AG04450 (cell line): ENCODE measurements at places on chromosomes 7 and 10.
A peak's percentile ranks its signal among the peaks of the same experiment; 100 is the strongest.

- no peak for DNase-seq
These were observed 21.4 kb upstream of the ASZ1 start for GRCh38 chr7:117448655-117449054.

DNA sequence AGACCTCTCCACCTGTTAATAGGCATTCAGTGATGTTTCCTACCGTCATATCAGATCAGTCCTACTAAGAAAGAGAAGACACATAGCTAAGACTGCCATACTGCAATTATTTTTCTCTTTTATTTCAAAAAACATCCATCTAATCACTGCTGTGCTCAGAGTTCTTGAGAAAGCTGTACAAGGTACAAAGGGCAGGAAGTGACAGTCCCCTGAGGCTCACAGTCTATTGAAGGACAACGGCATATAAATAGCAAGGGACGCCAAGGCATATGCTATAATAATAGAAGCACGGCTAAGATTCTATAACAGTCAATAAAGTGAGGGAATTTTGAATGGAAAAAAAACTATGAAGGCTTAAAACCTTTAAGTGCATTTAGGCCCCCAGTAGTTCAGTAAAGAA is 415.3 kb upstream of the NRP1 start:
- DNase-seq: no peak

DNA sequence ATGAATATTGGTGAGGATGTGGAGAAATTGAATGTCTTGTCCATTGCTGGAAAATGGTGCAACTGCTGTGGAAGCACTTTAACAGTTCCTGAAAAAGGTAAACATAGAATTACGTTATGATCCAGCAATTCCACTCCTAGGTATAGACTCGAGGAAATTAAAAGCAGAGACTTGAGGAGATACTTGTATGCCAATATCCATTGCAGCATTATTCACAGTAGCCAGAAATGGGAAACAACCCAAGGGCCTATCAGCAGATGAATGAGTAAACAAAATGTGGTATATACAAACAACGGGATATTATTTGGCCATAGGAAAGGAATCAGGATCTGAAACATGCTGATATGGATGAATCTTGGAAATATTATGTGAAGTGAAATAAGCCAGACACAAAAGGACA is 32.5 kb upstream of the MTURN start:
- DNase-seq: no peak

DNA sequence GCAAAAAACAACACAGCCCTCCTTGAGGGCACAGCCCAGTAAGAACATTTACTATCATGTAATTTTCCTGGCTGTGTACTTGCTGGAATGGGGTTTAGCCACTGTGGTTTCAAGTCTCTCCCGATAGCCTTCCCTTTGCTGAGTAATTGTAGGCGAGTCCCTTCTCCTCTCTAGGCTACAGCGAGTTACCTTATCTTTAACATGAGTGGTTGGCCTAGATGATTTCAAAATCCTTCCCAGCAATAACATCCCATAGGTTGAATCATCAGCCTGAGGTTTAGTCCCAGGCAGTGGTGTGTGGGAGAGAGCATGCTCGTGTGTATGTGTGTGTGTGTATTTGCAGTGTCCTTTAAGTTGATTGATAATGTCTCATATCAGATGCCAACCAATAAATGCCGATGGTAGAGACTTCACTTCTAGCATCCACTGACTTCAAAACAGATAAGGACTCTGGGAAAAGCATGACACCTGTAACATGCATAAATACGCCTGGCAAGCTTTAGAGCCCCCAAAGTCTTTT is 142.9 kb upstream of the ZMIZ1 start:
- DNase-seq: peak; percentile 88

DNA sequence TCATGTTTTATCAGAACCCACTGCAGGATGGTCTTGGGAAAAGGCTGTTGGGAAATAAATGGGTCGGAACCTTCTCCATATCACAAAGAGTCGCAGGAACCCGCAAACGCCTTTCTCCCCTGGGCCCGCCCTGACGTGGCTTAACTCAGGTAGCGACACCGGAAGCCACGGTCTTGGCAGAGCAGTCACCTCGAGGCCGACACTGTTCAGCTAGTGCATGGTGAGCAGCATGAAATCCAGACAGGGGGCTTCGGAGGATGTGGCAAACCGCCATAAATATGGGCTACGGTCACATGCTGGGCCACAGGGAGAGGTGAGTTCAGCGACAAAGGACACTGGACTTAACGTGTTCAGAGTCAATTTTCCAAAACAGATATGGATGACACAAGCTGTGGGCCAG is 421.9 kb downstream of the PTPRN2 start:
- no peak for DNase-seq

DNA sequence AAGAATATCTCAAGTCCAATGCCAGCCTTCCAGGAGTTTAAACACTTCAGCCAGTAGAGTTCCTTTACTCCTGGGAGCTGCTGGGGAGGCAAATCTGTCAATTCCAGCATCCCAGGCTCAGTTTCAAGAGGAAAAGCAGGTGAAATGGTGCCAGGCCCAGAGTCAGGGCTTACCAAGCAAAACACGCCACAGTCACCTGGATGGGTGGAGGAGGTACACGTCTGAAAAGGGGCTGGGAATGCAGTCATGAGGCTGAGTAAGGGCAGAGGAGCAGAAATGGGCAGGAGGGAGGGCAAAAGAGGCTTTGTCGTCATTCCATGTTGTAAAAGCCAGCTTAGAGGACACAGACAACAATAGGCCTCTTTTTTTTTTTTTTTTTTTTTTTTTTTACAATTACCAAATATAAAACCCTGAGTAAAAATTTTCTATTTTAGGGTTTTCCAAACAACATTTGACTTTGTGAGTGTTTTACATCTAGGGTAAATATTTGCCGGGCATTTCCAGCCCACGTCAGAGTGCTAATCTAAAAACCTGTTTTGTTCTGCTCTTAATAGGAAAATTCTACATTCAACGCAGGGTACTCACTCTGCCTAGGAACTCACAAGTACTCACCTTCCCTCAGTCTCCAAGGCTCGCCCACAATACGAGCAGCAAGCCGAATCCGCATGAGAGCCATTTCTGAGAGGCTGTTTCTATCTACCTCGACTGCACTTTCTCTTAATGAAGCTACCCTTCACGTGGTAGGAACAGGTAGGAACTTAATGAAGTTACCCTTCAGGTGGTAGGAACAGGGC is 21.2 kb downstream of the GFRA1 start:
- no peak for DNase-seq

- no peak for DNase-seq
These were observed 38.9 kb downstream of the TMEM229A start for GRCh38 chr7:123993996-123994395.

DNA sequence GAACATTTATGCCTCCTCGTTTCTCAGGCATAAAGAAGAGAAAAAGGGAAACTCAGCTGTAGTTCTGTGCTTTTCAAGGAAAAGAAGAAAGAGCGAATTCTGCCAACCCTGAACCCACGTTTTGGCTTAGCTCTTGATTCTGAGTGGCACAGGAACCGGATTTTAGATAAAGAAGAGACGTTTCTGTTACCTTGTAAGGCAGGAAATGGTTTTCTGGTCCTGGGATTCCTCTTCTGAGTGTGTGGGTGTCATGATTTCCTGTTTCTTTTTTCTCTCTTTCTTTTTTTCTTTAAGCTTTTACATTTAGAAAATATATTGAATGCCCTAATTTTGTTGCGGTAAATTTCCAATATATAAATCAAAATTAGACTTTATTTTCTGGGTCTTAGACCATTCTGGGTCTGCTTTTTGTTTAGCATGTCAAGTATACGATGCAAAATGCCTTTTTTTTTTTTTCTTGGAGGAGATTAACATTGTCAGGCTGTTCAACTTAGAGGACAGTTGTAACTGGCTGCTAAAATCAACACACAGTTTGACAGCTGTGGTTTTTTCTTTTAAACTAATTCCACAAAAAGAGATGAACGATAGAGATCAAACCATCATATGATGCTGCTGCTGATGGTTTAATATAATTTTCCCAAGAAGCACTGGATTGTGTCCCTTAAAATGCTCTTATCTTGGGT is 190.8 kb downstream of the GATA3 start:
- no peak for DNase-seq

DNA sequence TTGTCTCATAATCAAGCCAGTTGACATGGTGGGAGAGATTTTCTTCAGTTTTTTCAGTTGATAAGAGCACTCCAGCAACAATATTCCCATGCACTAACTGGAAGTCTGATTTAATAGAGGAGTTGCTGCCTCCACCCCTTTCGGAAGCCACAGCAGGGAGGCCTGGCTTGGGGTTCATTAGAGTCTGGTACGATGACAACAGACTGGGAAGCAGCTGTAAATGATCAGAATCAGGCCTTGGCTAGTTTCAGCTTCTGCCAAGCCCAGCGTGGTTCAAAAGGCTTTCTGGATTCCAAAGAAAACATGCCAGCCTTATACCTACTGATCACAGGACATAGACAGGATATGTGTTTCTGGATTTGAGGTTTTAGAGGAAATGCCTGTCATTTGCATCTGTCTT is 274.0 kb downstream of the CSTF2T start:
- no peak for DNase-seq

GRCh38 chr10:102367441-102367840 is 28.1 kb upstream of the NFKB2 start:
- no peak for DNase-seq

- no peak for DNase-seq
These were observed 717.0 kb upstream of the MBL2 start for GRCh38 chr10:53489335-53490182.

GRCh38 chr7:77232467-77232866 is 32.8 kb upstream of the FGL2 start:
- no peak for DNase-seq

DNA sequence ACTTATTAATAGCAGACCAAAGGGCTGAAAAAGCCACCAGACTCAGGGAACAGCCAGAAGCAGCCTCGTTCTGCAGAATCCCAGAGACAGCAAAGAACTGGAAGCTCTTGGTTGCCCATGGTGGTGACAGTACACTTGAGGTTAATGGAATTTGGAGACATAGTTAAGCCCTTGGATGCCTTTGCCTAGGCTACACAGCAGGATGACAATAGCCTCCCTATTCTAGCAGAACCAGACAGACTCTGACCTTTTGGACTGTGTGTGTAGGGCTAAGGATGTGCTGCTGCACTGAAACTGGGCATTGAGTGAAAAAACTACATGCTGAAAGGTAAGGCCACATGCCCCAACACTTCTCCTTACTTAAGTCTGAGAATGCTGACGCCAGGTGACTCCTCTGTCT is 22.7 kb downstream of the OTUD1 start:
- DNase-seq: no peak

DNA sequence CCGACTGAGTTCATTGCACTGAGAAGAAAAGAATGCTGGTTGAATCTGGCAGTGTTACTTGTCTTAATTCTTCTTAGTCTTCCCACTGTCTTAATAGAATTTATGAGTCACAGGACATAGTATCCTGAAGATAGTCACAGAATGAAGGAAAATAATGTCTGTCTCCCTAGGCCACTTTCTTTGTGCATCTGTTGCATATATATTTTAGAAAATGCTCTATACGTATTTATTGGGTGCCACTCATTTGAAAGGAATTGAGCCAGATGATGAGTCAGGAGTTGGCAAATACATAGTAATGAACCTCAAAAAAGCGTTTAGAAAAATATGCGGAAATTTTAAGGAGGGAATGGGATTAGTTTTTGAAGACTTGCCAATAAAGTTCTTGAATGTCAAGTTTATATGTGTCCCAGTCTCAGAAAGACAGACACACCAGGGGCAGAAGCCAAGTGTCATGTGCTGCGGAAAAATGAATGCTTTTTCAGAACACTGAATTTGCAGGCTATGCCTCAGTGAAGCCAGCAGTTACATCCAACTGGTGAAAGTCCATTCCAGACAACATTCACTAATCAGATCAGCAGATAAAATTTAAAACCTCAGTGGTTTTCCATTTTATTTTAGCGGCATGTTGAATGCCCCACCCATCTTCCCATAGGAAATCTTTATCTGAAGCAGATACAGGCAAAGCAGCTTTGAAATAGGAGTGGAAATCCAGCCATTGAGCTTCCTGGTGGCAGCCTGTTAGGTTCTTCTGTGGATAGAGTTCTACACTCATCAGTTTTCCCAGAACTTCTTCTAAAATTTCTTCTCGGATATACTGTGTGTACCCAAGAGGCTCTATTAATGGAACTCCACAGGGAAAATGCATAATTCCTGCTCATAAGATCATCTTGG is 308.4 kb downstream of the BICC1 start:
- DNase-seq: peak; percentile 16

GRCh38 chr7:92276460-92276864 is 30.7 kb downstream of the ANKIB1 start:
- no peak for DNase-seq

GRCh38 chr7:139645572-139646523 is 122.4 kb downstream of the CLEC2L start:
- peak; percentile 36 for DNase-seq

- DNase-seq: no peak
These were observed 31.9 kb upstream of the OPTN start for GRCh38 chr10:13068071-13068470.

- DNase-seq: no peak
These were observed 2.9 kb upstream of the TRIM8 start for GRCh38 chr10:102641402-102641801.
